ENCODE measurements at places on chromosomes 3 and 15. TPM values are rescaled to one million over a fixed set of nuclear protein-coding genes. Genes with fewer than 3 reads are reported as not detected.

Gene CCDC13
- 0.57 TPM for total RNA-seq

Gene SOX14
- not detected for total RNA-seq

Gene TMEM266
- total RNA-seq = not detected

Gene SPSB4
- total RNA-seq = not detected

Gene OXTR
- total RNA-seq = 12.3 TPM

Gene ZNF860
- 0.44 TPM for total RNA-seq

Gene COL6A6
- total RNA-seq = under 0.01 TPM

Gene ANKRD63
- not detected for total RNA-seq

Gene CD80
- not detected for total RNA-seq
